ENCODE measurements at places on chromosomes 12 and 14. TPM values are rescaled to one million over a fixed set of nuclear protein-coding genes. Genes with fewer than 3 reads are reported as not detected.

DNA sequence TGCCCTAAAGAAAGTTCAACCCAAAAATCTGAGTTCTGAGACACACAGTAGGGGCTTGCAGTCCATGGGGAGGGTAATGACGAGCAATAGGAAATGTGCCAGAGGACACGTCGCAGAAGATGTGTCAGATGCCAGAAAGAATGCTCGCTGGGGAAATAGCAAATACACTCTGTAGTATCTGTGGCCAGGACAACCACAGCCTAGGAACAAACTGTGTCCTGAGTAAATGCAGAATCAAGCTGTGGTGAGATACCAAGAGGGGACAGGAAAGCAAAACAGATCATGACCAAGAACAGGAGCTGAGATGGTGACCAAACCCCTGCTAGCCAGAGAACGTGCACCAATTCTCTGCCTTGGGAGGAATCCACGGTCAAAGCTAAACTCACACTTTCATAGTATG, 9.1 kb downstream of the CRACR2A start:
- DNase-seq = no peak
- H3K4me1 ChIP-seq = no peaks in the 10 kb centered on the region
- no peak overlapping the region for H3K4me3 ChIP-seq
- no peak overlapping the region for H3K27ac ChIP-seq
- no peaks in the 10 kb centered on the region for H3K36me3 ChIP-seq
- H3K27me3 ChIP-seq = no peaks in the 10 kb centered on the region

DNA sequence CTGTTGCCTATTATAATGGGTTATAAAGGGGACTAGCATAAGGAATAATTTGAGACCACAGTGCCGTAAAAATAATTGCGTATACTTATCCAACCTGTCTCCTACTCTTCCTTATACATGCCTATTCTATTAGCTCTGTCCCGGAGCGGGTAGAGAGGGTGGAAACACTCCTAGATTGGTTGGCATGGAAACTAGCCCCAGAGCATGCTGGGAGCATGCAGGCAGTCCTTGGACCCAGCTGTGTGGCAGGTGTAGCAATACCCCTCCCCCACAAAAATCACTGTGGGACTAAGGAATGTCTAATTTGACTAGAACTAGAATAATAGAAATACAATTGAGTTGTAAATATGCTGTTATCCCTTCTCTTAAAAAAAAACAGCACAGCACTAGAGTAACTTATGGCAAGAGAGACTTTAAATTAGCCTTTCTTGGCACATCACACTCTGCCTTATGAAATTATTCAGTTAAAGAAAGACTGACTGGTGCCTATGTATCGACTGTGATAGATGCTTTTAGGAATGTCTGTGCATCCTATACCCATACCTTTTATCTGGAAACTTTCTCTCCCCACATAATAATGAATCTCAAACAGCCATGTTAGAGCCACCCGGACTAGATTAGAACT, 244.0 kb upstream of the DAAM1 start:
- no peak overlapping the region for H3K27ac ChIP-seq
- no peaks in the 10 kb centered on the region for H3K4me1 ChIP-seq
- no peaks in the 10 kb centered on the region for H3K27me3 ChIP-seq
- DNase-seq = no peak

DNA sequence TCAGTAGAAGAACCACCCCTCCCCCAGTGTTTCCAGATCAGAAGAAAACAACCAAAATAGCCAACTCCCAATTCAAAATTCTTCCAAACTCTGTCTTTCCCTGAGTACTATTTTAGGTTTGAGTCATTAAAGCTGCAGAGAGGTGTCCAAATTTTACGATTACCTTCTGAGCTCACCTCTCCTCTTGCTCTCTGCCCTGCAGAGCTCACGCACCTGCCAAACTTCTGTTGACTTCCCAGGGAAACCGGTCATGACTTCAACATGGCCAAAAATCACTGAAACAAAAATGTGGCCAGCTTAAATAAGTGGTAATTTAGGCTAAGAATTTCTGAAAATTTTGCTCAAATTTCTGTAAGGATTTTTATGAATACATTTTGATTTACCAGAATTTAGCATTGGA, 70.9 kb upstream of the OTX2 start:
- H3K4me1 ChIP-seq = no peaks in the 10 kb centered on the region
- DNase-seq = no peak

SLC6A12 gene
- total RNA-seq = 1.1 TPM

- no peak overlapping the region for H3K4me3 ChIP-seq
- H3K27me3 ChIP-seq = no peaks in the 10 kb centered on the region
- no peaks in the 10 kb centered on the region for H3K4me1 ChIP-seq
- H3K27ac ChIP-seq = no peak overlapping the region
Measured at GRCh38 chr12:89977405-89978085, 268.9 kb upstream of the ATP2B1 start.
